ENCODE measurements at places on chromosomes 4 and X.

- no peak for DNase-seq
Observed at GRCh38 chr4:91502365-91502764, 801.4 kb upstream of the GRID2 start.

- DNase-seq = no peak
Observed at GRCh38 chrX:1034717-1035116, 177.7 kb downstream of the CRLF2 start.

DNA sequence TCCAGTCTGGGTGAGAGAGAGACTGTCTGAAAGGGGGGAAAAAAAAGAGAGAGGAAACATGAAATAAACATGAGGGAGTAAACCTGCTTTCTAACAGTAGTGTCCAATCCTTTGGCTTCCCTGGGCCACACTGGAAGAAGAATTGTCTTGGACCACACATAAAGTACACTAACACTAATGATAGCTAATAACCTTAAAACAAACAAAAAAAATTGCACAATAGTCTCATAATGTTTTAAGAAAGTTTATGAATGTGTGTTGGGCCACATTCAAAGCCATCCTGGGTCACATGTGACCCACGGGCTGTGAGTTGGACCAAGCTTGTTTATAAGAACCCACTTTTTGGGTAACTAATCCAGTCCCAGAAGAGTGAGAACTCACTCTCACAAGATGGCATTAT, 30.3 kb downstream of the PDS5A start:
- no peak for DNase-seq

GRCh38 chr4:6688879-6689505, 4.7 kb upstream of the S100P start:
- DNase-seq = no peak

- no peak for DNase-seq
Observed at GRCh38 chr4:79904331-79904730, 168.7 kb downstream of the ANTXR2 start.

DNA sequence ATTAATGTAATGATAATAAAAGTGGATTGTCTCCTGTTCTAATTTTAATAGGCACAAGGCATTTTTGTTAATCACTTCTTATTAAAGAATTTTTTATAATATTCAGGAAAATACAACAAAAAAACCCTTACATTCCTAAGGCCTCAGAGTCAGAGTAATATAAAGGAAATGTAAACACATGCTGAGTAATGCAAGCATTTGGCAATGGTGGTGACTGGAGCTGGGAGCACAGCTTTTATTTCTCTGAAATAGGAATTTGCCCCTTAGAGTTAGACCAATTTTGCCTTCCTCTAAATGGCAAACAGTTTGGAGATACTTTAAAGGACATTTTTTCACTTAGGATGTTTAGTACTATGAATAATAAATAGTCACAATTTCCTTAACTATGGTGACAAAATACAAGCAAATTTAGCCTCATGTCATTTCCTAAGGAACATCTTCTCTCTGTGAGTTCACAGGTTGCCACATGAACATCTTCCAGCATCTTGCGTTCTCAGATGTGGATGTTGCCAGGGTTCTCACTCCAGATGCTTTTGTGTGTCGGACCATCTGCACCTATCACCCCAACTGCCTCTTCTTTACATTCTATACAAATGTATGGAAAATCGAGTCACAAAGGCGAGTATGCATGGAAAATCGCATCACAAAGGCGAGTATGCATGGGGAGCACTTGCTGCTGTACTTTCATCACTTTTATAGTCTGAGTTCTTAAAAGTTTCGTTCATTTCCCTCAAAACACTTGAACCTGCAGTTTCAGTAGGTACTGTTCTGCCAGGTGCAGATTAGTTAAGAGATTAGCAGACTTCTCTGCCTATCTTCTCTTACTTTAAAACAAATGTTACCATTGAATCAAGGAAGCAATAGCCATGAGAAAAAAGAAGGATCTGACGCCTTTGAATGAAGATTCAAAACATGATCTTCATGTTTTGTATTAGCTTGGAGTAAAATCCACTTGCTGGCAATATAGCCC, 15.9 kb upstream of the F11 start:
- DNase-seq = no peak

DNA sequence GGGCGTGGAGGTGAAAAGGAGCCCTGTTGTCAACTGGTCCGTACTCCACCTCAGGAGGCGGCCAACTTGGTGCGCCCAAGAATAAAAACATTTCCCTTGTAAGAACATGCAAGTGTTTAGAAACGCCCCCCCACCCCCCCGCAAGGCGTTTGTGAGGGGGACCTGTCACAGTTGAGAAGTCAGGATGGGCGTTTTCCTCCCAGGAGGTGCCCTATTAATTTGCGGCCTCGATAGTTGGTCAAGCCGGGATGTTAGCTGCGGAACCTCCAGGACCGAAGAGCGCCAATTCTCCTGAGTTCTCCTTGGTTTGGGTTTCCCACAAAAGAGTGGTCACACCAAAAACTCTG, 651 bp upstream of the SAP30 start:
- DNase-seq = peak; percentile 27

DNA sequence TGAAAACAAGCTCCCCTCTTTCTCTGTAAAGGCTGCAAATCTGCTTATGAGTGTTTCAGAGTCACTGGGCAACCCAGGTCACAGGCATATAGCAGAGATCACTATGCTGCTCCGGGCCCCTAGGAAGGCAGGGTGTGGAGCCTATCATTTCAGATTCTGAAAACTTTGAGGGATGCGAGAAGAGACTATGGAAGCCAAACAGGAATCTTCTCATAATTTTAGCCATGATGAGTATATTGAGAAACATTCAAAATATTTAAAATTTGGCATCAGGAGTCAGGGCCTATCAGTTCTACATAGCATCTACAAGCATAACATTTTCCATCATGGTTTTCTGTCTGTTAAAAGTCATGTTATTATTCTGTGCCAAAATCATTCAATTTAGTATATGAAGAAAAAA, 61.7 kb upstream of the ATXN3L start:
- DNase-seq = no peak

DNA sequence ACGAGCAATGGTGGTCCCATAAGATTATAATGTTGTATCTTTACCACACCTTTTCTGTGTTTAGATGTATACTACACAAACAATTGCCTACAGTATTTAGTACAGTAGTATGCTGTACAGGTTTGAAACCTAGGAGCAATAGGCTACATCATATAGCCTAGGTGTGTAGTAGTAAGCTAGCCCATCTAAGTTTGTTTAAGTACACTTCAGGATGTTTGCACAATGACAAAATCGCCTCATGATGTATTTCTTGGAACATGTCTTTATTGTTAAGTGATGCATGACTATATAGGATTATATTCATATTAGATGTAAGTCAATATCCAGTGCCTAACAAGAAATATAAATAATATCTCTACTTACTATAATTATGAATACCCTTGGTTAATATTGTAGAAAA, 104.6 kb downstream of the SLC10A6 start:
- DNase-seq = no peak

GRCh38 chrX:76420237-76420636, 7.3 kb upstream of the MAGEE1 start:
- DNase-seq = no peak

- no peak for DNase-seq
Observed at GRCh38 chr4:6663596-6664393, 23.3 kb downstream of the MRFAP1 start.

DNA sequence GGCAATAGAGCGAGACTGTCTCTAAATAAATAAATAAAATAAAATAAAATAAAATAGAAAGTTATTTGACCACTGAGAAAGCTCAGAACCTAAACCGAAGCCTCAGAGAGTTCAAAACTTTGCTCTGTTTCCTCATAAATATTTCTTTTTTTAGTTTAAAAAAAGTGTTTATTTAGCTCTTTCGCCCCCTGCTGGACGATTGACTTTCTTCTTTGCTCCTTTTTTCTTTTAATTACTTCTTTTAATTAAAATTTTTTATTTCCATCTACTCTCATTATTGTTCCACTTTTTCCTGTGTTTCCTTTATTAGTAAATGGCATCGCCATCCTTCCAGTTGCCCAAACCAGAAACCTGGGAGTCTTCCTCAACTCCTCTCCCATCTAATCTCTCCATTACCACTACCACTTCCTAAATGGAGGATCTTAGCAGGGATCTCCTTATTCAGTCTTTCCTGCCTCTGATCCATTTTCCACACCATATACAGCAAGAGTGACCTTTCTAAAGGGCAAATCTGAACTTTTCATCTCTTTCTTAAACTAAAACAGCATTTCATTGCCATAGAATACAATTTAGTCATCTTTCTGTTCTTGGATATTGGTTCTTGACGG, 728 bp upstream of the IL13RA2 start:
- no peak for DNase-seq

- no peak for DNase-seq
Observed at GRCh38 chr4:38804654-38805295, at the start of gene TLR1. TSS of gene TLR1 (minus strand) at chr4:38804791. CDS start at chr4:38798831, 5,960 bp downstream.

DNA sequence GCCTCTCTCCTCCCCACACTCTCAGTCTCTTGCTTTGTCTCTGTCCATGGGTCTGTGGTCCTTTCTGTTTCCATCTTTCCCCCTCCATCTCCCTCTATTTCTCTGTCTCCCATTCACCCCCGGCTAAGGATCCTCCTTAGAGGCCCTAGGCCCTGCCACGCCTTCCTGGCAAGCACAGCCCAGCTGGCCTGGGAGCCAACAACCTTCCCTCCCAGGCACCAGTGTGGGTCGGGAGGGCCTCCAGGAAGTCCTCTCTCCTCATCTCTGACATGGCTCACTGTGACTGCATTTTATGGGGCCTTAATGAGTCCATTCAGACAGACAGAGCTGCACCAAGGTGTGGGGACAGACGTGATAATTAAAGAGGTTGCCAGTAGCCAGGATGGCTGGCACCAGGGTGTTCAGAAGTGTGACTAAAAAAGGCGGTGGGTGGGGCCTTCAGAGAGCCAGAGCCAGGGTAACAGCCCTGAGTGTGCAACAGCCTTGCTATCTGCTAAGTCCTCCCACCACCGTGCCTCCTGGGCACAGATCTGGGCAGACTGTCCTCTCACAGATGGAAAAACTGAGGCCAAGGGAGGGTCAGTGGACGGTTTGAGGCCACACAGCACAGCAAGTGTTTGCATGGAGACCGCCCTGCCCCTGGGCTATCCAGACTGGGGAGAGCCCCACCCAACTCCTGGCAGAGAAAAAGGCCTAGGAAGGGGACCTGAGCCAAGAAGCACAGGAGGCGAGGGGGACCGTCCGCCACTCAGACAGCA, 31.5 kb downstream of the BLOC1S4 start:
- DNase-seq = no peak

GRCh38 chrX:123308658-123309057, 124.6 kb downstream of the GRIA3 start:
- no peak for DNase-seq

DNA sequence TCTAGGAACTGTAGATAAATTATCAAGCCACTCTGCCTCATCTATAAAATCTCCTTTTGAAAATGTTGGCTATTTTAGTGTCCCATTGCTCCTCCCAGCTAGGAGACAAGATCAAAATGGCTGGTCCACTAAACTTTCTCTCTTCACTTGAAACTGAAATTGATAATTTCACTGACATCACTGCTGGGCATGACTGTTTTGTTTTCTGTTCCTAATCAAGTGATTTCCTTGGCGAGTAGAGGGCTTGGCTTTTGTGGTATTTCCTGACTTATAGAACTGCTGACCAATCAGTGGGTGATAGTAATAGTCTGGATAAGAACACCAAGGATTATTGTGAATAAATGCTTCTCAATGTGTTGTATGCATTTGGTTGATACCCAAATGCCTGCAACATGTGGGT, 2152.9 kb downstream of the ARAP2 start:
- no peak for DNase-seq

DNA sequence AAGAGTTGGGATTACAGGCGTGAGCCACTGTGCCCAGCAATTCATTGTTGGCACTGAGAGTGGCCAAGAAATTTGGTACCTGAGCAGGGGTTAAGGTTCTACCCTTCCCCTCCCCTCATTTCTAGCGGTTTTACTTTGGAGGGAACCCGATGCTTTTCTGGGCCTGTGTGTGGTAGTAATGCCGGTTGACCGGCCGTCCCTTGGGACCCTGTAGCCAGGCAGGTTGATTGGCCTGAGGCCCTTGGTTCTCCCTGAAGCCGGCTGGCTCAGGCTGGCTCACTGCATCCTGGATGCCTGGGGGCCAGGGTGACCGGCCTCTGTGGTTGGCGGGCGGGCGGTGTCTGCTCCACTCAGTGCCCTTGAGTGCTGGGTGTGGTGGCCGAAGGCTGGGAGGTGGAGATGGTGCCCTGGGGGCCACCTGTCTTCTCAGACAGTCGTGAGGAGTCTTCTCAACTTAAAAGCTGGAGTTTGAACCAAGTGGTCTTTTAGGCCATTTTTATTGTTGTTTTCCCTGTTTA, 45.6 kb downstream of the RGS12 start:
- DNase-seq = no peak

DNA sequence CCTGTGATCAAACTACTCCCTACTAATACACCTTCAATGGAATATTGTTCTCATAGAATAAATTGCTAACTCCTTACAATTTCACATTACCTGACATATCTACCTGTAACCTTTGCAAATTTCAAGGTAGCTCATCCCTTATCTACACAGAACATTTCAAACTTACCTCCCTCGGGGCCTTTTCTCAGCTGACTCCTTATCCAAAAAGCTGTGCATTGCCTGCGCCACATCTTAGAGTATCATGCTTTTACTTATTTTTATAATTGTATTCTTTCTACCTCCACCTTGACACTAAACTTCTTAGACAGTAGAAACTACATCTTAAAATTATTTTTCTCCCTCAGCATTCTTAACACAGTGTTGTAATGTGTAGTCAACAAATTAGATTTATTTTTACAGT, 198.5 kb downstream of the FBXO8 start:
- no peak for DNase-seq

DNA sequence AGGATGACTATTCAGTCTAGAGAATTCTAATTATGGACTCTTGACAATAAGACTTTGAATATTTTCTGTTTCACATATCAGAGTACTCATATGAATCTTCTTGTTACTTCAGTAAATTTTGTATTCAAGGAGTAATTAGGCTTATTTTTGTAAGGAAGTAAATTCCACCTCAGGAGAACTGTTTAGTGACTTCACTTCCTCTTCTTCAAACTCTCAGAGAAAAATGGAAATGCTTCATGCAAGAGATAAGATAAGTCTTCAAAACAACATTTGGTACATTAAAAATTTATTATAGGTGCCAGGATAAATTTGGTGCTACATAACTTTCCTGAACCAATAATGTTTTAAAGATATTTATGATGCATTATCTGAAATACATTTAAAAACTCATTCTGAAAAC, 1421.9 kb downstream of the PCDH7 start:
- no peak for DNase-seq

GRCh38 chrX:142096253-142096652, 108.8 kb downstream of the MAGEC2 start:
- DNase-seq = no peak

DNA sequence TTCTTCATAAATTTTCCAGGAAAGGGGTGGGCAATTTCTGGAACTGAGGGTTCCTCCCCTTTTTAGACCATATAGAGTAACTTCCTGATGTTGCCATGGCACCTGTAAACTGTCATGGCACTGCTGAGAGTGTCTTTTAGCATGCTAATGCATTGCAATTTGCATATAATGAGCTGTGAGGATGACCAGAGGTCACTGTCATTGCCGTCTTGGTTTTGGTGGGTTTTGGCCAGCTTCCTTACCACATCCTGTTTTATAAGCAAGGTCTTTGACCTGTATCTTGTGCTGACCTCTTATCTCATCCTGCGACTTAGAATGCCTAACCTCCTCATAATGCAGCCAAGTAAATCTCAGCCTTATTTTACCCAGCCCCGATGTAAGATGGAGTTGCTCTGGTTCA, 577.8 kb downstream of the NLGN4X start:
- DNase-seq = no peak

Data from stimulated activated CD4-positive, alpha-beta T cell treated with anti-CD3 and anti-CD28 coated beads, Interleukin-1b, Interleukin-23, amount 100 ng/mL, for 1 hour (primary cell).